ENCODE measurements at places on chromosomes 12 and 14.

- no peak for DNase-seq
These were observed 104.5 kb downstream of the ALG10 start for GRCh38 chr12:34126805-34127204.

GRCh38 chr12:41558671-41559070, 370.6 kb downstream of the PDZRN4 start:
- no peak for DNase-seq

DNA sequence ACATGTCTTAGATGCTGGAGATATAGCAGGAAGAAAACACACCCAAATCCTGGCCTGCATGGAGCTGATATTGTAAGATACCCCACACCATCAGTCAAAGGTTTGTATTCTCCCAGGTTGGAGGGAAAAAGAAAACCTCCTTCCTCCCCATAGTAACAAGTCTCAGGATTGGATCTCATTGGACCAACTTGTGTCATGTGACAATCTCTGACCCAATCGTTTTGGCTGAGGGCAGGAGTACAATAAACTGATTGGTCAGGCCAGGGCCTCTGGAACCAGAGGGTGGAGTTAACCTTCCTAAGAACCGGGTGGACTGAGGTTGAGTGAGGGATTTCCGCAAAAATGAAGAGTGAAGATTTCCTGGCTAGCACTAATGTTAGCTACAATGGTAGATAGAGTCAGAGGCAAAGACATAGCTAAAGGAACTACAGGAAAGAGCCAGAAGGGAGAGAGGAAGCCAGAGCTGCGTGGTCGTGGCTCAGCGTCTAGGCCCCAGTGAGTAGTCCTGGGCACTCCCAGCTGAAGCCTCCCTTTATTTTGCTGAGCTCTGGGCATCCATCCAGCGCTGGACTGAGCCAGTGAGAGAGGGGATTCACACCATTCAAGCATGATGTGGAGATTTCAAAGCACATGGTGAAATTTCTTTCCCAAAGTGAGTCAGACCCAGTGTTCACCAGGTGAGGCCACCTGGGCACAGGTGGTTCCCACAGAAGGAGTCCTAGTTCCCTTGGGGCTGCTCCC, 219.9 kb downstream of the AACS start:
- DNase-seq: no peak

GRCh38 chr14:56709201-56709600, 101.1 kb downstream of the OTX2 start:
- DNase-seq: no peak

DNA sequence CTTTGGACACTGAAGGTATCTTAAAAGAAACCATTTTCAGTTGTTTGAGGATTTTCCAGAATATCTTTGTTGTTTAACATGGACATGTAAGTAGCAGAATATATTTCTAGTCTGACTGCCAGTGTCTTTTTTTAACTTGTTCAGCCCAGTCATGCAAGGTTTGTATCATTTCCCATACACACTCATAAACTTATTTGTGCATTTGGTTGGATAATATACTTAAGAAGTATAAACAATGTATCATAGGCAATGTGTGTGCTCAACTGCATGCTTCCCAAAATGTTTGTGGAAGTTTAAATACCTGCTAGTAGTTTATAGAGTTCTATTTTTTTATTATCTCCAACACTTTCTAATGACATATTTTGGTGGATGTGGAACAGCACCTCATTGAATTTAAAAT, 707.4 kb upstream of the FBXO33 start:
- no peak for DNase-seq
